Dermis microvascular lymphatic vessel endothelial cell (primary cell): ENCODE measurements at places on chromosomes 6 and 20.

GRCh38 chr6:42417641-42418112 lies 34.0 kb downstream of the TRERF1 start:
- DNase-seq: no peak

GRCh38 chr20:41693136-41693979 lies 75.2 kb upstream of the CHD6 start:
- peak; percentile 91 for DNase-seq

DNA sequence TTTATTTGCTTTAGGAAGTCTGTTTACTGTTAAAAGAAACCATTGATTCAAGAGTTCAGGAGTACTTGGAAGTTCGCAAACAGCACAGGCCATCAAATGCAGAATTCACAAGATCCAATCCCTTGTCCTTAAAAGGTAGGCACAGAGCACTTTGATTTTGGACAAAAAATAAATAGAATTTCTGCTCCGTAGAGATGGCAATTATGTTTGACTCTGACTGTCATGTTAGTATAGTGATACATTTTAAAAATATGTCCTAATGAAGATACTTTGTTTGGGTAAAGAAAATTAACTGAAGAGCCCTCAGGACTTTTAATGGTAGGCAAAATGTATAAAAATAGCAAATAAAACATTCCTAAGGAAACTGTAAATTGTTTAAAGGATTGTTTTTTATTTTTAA lies 113.1 kb downstream of the JAG1 start:
- no peak for DNase-seq

GRCh38 chr6:79084693-79085092 lies 6.6 kb upstream of the PHIP start:
- no peak for DNase-seq
